ENCODE measurements at places on chromosomes 6 and 20.

GRCh38 chr6:105424175-105424783 lies 21.4 kb upstream of the PREP start:
- no peak overlapping the region for H3K4me3 ChIP-seq
- DNase-seq = peak; percentile 76
- peaks cover 1% of the 10 kb centered on the region for H3K27me3 ChIP-seq
- no peak overlapping the region for H3K27ac ChIP-seq

DNA sequence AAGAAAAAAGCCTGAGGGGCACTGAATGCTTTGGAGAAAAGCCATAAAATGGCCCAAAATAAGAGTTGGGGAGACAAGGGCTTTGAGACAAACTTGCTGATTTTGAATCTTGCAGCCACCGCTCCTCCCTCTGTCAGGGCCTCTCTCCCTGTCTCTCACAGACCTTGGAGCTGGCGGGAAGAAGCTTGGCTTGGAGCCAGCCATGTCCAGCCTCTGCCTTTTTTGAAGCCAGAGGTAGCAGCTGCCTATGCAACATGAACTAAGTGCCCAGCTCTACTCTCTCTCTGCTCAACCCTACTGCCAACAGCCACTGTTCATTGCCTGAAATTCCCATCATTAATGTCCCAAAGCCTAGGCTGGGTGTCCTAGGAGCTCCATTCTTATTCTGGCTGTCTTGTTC lies 63.7 kb upstream of the CTNNBL1 start:
- no peak overlapping the region for H3K27ac ChIP-seq
- no peaks in the 10 kb centered on the region for H3K4me1 ChIP-seq
- DNase-seq = no peak
- H3K27me3 ChIP-seq = peaks cover 35% of the 10 kb centered on the region

GRCh38 chr6:34110610-34111009 lies 35.3 kb downstream of the GRM4 start:
- H3K27ac ChIP-seq = no peak overlapping the region
- H3K4me3 ChIP-seq = no peak overlapping the region

DNA sequence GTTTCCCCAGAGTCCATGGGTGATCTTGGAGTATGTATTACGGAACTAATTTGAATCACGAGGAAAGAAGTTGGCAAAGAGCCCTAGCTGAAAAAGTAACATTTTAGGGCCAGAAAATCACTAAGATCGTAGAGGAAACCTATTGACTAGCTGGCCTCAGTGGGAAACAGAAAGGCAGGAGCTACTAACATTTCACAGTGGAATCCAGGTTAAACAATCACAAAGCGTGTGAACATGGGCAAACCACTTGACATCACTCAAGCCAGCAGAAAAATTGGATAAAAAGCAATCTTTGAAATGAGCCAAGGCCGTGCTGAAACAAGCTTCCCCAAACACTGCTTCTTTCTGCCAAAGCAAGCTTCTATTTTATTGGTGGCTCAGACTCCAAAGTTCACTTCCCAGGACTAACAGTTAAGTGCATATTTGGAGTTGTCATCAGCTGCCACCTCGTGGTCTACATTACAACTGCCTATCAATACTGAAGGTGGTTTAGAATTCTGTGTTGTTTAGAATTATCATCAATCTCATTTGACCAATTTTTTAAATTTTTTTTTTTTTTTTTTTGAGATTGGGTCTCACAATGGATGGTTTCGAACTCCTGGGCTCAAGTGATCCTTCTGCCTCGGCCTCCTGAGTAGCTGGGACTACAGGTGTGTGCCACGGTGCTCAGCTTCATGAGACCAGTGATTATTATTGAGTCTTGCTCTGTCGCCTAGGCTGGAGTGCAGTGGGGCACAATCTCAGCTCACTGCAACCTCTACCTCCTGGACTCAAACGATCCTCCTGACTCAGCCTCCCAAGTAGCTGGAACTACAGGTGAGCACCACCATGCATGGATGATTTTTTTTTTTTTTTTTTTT lies 10.6 kb downstream of the RPS10 start:
- H3K36me3 ChIP-seq = peaks cover 55% of the 10 kb centered on the region
- peak; percentile 53 for DNase-seq
- H3K27ac ChIP-seq = peak overlapping the region; percentile 30
- no peak overlapping the region for H3K4me3 ChIP-seq
- peaks cover 14% of the 10 kb centered on the region for H3K4me1 ChIP-seq

- H3K4me1 ChIP-seq = no peaks in the 10 kb centered on the region
- H3K36me3 ChIP-seq = no peaks in the 10 kb centered on the region
- peaks cover 2% of the 10 kb centered on the region for H3K27me3 ChIP-seq
- DNase-seq = no peak
These were observed 55.7 kb downstream of the SH3BGRL2 start for GRCh38 chr6:79686707-79687309.

- peak; percentile 29 for DNase-seq
- peaks cover 63% of the 10 kb centered on the region for H3K36me3 ChIP-seq
- H3K27me3 ChIP-seq = no peaks in the 10 kb centered on the region
- H3K4me3 ChIP-seq = peak overlapping the region; percentile 87
These were observed 2.1 kb downstream of the EZR start for GRCh38 chr6:158816803-158817727.

- peaks cover 10% of the 10 kb centered on the region for H3K27me3 ChIP-seq
- no peak overlapping the region for H3K4me3 ChIP-seq
- no peak overlapping the region for H3K27ac ChIP-seq
- H3K4me1 ChIP-seq = peaks cover 2% of the 10 kb centered on the region
- no peaks in the 10 kb centered on the region for H3K36me3 ChIP-seq
- DNase-seq = no peak
These were observed 150.2 kb downstream of the LPA start for GRCh38 chr6:160513836-160514235.

DNA sequence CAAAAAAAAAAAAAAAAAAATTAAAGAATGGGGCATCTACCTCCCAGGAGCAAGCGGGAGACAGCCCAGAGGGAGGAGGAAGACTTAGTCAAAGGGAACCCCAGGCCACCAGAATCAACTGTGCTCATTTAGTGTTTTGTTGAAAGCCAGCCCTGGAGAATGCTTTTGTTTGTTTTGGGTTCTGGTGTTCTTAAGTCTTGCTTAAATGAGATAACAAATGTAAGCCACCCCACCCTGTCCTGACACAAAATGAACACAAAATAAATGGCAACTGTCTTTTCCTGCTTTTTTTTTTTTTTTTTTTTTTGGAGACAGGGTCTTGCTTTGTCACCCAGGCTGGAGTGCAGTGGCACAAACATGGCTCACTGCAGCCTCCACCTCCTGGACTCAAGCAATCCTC lies 165.0 kb upstream of the JARID2 start:
- no peaks in the 10 kb centered on the region for H3K27me3 ChIP-seq
- H3K36me3 ChIP-seq = no peaks in the 10 kb centered on the region
- no peak overlapping the region for H3K4me3 ChIP-seq
- H3K27ac ChIP-seq = no peak overlapping the region

- no peak overlapping the region for H3K27ac ChIP-seq
- H3K36me3 ChIP-seq = no peaks in the 10 kb centered on the region
- H3K4me1 ChIP-seq = peaks cover 18% of the 10 kb centered on the region
- peaks cover 59% of the 10 kb centered on the region for H3K27me3 ChIP-seq
- peak; percentile 57 for DNase-seq
- H3K4me3 ChIP-seq = peak overlapping the region; percentile 15
These were observed 7.5 kb downstream of the CCM2L start for GRCh38 chr20:32017711-32018251.

DNA sequence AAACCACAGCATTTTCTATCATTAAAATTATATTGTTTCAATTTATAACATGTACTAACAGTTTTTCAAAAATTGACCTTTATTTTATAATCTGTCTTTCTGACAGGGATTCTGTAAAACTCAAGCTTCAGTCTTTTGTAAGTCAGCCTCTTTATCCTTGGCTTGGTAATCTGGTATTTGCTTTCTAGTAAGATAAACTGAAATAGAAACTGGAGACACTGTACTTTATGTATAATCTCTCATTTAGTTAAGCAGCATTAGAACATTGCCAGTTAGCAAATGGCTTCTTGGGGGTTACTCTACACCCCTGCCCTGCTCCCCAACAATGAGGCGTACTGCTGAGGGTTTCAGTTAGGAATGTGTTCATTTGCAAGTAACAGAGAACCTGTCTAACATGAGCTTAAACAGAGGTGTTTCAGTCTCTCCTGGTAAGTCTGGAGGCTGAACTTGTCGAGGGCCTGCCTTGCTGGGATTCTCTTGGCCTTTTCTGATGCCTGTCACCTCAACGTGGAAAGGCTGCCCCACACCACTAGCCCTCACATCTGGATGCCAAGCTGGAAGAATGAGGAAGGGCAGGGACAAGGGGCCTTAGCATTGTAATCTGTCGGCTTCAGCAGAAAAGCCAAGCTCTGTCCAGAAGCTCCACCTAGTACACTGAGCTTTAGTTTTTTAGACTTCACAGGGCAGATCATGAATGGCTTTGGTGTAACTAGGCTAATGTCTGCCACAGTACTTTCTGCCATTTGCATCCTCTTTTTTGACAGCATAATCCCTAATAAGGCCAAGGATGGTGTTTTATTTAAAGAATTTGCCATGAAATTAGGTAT lies 34.8 kb downstream of the SH3BGRL2 start:
- H3K36me3 ChIP-seq = peaks cover 3% of the 10 kb centered on the region
- no peak for DNase-seq
- peaks cover 2% of the 10 kb centered on the region for H3K27me3 ChIP-seq
- peaks cover 16% of the 10 kb centered on the region for H3K4me1 ChIP-seq
- peak overlapping the region; percentile 8 for H3K27ac ChIP-seq

DNA sequence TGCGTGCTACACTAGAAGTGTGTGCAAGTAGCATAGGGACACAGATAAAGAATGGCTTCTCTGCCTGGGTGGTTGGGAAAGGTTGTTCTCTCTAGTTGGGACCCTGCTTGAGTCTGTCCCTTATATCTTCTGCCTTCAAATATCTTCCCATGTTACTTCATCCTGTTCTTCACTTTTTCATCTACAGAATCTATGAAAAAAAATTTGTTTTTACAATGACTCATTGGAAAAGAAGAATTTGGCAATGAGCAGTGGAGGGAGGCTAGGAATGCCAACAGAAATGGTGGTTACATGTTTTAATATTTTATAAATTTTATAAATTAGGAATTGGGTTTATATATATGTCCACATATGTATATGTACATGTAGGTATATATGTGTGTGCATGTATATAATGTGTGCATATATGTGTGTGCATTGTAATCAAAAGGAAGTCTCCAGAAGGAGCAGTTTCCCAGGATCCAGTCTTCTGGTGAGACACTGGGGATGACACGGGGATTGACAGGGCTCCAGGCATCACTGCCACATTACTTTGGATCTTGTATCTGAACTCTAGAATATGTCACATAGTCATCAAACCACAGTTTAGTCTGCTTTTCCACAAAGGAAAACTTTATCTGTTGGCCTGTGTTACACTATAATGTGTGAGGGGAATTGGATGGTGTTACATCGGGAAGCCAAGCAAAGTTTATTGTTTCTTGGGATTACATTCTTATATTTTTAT lies 75.3 kb upstream of the RIPOR2 start:
- no peak overlapping the region for H3K27ac ChIP-seq
- H3K36me3 ChIP-seq = no peaks in the 10 kb centered on the region
- DNase-seq = no peak

GRCh38 chr6:137631323-137631722 lies 137.1 kb upstream of the OLIG3 start:
- no peak for DNase-seq
- no peaks in the 10 kb centered on the region for H3K4me1 ChIP-seq
- no peaks in the 10 kb centered on the region for H3K27me3 ChIP-seq
- H3K27ac ChIP-seq = no peak overlapping the region
- H3K4me3 ChIP-seq = no peak overlapping the region

DNA sequence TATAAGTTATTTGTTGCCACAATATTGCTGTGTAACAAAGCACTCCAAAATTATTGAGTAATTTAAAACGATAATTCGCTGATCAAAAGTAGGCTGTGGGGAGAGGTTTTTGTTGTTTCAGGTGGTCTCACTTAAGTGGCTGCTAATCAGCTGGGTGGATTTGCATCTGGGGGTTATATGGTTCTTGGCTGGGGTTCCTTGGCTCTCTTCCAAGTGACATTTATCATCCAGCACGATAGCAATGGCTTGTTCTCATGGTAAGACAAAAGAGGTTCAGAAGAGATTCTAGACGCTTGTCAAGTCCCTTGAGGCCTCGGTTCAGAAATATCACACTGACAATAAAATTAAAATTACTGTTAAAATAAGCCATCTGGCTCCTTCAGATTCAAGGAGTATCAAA lies 1648.8 kb downstream of the GRIK2 start:
- no peak overlapping the region for H3K4me3 ChIP-seq
- H3K4me1 ChIP-seq = no peaks in the 10 kb centered on the region
- no peak overlapping the region for H3K27ac ChIP-seq
- no peak for DNase-seq

DNA sequence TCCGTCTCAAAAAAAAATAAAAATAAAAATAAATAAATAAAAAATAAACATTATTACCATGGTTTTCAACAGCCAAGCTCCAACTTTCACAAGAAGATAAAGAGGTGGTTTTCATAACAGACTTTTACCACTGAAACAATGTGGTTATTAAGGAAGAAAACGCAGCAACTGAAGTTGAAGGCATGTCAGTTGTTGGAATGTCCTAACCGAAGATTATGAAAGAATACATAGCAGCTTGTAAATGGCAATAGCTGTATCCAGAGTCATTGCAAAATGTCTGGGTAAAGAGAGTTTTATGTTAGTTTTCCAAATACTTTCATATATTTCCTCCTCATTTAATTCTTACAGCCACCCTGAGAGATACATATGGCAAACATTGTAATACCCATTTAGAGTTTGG lies 161.6 kb upstream of the MARCKS start:
- H3K27ac ChIP-seq = no peak overlapping the region
- H3K4me3 ChIP-seq = no peak overlapping the region
- peaks cover 2% of the 10 kb centered on the region for H3K4me1 ChIP-seq
- no peaks in the 10 kb centered on the region for H3K36me3 ChIP-seq
- peaks cover 1% of the 10 kb centered on the region for H3K27me3 ChIP-seq
- no peak for DNase-seq

- peaks cover 25% of the 10 kb centered on the region for H3K4me1 ChIP-seq
- peaks cover 81% of the 10 kb centered on the region for H3K27me3 ChIP-seq
- no peak within 1 kb of the TSS for H3K4me3 ChIP-seq
- H3K27ac ChIP-seq = no peak within 1 kb of the TSS
- peaks cover 14% of the 10 kb centered on the region for H3K36me3 ChIP-seq
- DNase-seq = no peak
These were observed at the start of gene SIM1 for GRCh38 chr6:100464903-100465700. TSS of gene SIM1 (minus strand) at chr6:100464921. CDS start at chr6:100463468, 1,453 bp downstream.

GRCh38 chr20:8079976-8080375 lies 52.1 kb upstream of the PLCB1 start:
- H3K4me1 ChIP-seq = no peaks in the 10 kb centered on the region
- H3K4me3 ChIP-seq = no peak overlapping the region
- H3K36me3 ChIP-seq = no peaks in the 10 kb centered on the region
- no peak for DNase-seq

DNA sequence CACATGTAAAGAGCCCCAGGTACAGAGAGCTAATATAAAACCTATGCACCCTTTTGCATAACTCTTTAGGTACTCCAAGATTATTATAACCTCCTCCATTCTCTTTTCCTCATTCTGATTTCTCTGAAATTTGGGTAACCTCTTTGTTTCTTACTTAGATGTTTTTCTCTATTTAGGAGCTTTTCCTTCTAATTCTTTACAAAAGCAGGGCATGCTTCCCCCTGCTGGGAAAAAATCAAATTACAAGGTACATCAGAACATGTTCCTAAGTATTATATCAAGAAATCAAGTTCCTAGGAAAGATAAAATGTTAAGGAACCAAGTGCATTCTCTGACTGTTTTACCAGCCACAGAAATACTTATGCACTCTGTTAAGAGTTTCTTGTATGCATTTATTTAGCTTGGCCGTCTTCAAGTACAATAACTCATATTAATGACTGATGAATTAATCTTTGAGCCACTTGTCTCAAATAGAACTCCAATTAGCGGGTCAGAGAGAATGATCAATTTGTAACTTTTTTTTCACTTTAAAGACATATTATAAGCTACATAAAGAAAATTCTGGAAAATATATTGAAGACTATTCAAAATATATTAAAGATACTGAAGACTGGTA lies 2.1 kb downstream of the KHDRBS2 start:
- H3K27me3 ChIP-seq = peaks cover 13% of the 10 kb centered on the region
- no peaks in the 10 kb centered on the region for H3K4me1 ChIP-seq
- no peaks in the 10 kb centered on the region for H3K36me3 ChIP-seq
- H3K4me3 ChIP-seq = no peak overlapping the region
- H3K27ac ChIP-seq = no peak overlapping the region
- DNase-seq = no peak

Measured in activated CD8-positive, alpha-beta T cell treated with anti-CD3 and anti-CD28 coated beads for 36 hours (primary cell).